ENCODE measurements at places on chromosomes 4 and X.
A peak's percentile ranks its signal among the peaks of the same experiment; 100 is the strongest.

- DNase-seq = no peak
Observed at GRCh38 chr4:173883821-173884220, 353.8 kb upstream of the HAND2 start.

- peak; percentile 73 for DNase-seq
Observed at GRCh38 chrX:54439960-54440871, at the start of gene TSR2. TSR2 (plus strand) TSS chrX:54440404; CDS start chrX:54440422, 18 bp downstream.

DNA sequence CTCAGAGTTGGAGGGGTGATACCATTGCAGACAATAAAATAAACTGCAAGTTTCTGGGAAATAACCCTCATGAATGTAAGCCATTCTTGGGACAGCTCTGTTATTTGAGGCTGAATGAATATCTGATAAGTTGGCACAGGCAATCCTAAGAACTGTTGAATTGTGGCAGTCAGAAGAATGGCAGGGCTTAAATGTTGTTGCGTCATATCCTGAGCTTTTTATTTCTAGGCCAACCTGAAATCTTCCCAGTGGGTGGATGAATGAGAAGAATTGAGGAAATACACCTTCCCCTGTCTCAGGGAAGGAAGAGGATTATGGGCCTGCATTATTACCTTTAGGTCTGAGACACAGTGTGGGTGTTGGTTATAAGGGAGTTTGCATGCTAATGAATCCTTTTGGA is 64.4 kb upstream of the C4orf54 start:
- no peak for DNase-seq

DNA sequence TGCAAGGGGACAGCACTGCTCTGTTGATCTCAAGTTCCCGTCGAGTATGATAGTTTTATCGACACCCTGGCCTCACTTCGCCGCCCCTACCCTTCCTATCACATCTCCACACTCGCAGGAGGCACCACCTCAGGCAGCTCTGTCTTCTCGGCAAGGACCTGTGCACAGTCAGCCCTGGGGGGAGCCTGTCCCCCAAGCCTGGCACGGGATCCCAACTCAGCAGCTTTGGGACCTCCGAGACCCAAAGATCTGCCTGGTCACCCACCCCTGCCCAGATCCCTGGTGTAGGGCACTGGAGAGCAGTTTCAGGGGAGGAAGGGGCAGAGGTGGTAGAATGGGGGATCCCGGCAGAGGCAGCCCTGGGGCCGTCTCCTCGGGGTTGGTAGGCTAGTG is 18.0 kb upstream of the UBA1 start:
- DNase-seq = no peak

- no peak for DNase-seq
Observed at GRCh38 chrX:52082578-52082977, 13.6 kb upstream of the MAGED4B start.

- no peak for DNase-seq
Observed at GRCh38 chr4:156725257-156725656, 246.3 kb downstream of the PDGFC start.

- DNase-seq = no peak
Observed at GRCh38 chrX:45344594-45344993, 143.9 kb upstream of the DIPK2B start.

DNA sequence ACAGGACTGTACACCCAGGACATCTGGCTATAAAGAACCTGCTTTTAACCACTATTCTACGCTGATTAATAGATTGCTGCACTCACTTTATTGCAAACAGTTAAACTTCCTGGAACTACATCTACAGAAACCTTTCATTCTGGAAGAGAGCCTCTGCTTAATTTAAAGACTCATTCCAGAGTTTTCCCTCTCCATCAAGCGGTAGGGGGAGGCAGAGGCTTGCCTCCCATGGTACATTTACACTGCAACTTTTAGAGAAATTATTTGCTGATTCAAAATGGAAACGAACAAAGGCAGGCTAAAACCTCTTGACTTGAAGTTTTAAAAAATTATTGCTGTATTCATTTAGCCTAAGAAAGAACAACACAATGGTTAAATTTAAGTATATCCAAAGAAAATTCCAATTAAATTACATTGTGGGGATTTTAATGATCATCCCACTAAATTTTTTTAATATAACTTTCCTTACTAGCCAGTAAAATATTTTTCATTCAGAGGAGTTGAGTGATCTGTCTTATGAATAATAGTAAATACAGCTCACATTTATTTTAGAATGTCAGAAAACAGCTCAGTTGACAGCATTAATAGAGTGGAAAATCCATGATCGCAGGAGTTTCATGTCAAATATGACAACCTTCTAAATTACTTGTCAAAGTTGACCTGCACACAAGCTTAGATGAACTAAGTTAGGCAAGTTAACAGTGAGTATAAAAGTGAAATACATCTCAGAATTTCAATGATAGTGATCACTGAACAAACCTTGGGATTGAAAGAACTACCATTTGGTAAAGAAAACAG is 46.3 kb upstream of the PCDH10 start:
- DNase-seq = no peak

DNA sequence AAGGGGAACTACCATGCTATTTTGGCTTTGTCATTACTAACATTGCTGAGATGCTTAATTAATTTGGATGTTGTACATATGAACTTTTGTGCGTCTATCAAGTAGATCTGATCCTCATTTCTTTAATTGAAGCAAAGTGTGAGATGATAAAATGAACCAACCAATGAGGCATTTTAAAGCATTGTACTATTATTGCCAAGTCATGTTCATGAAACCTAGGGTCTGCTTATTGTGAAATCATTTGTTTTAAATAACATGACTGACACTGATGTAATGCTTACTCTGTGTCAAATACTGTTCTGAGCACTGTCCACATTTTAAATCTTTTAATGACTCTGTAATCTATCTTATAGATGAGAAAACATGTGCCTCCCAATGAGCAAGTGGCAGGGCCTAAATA is 57.7 kb downstream of the C4orf33 start:
- DNase-seq = no peak

- DNase-seq = no peak
Observed at GRCh38 chr4:70994069-70994366, 569 bp downstream of the DCK start.

DNA sequence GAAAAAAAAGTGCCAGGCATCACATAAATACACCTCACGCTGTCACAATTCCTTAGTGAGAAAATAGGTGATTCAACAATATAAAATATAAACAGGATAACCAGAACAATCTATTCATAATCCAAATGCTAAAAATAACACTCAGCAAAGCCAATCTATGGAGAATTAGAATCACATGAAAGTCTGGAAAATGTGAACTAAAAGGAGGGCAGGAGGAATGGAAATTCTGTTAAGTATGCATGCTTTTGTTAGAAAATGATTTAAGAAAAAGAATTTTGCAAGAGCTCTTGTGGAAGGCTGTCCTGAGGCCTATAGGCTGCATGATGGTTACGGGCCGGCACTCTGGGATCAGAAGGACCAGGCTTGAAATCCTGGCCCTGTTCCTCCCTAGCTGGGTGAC is 70.6 kb upstream of the PROM1 start:
- DNase-seq = no peak

GRCh38 chr4:143482840-143483239 is 30.7 kb upstream of the SMARCA5 start:
- peak; percentile 5 for DNase-seq

DNA sequence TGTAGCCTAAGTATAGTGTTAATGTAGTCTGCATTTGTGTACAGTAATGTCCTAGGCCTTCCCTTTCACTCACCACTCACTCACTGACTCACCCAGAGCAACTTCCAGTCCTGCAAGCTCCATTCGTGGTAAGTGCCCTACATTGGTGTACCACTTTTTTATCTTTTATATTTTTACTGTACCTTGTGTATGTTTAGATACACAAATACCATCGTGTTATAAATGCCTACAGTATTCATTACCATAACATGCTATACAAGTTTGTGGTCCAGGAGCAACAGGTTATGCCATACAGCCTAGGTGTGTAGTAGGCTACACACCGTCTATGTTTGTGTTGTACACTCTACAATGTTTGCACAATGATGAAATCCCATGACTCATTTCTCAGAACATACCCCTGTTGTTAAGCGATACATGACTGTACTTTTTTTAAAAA is 15.4 kb downstream of the TSPAN5 start:
- peak; percentile 79 for DNase-seq

GRCh38 chrX:11341274-11342201 is 48.3 kb downstream of the AMELX start:
- DNase-seq = peak; percentile 73

DNA sequence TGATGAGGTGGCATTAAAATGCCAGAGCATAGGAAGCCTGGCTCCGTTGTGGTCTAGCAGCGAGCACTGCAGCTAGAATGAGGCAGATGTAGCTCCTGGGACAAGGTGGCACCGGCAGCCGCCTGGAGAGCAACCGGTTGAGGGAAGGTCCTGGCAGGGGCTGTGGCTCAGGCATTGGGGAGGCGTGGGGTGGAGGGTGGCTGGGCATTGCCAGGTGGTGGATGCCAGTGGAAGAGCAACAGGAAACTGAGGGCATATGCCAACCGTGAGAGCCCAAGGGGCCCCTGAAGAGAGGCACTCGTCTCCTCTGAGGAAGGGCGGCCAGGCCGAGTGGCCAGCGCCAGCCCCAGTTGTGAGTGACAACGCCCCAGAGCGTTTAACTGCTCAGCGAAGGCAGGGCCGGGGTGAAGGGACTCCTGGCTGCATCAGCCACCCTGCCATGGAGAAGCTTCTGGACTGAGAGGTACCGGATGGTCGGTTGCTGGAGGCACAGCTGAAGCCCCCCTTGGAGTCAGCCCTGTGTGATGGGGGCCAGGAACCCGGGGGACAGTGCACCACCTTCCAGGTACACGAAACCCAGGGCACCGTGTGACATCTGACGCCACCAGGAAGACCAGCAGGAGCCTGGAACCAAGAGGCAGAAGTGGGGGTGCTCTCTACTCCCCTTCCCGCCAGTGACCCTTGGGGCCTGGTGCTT is 13.2 kb upstream of the PDE6B start:
- no peak for DNase-seq

DNA sequence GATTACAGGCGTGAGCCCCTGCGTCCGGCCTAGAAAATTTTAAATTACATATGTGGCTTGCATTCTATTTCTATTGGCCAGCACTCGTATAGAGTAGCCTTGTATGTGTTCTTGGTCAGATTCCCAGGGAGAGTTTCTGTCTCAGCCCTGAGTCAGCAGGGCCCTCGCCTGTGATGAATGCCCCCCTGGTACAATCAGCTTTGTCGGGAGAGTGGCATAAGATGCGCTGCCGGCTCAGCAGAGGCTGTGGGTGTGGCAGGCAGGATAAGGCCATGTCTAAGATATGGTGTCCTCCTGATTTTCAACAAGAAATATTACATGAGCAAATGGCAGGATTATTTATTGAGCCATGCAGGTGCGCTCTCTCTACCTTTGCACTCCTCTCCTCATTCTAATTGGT is 1.6 kb upstream of the REELD1 start:
- no peak for DNase-seq

DNA sequence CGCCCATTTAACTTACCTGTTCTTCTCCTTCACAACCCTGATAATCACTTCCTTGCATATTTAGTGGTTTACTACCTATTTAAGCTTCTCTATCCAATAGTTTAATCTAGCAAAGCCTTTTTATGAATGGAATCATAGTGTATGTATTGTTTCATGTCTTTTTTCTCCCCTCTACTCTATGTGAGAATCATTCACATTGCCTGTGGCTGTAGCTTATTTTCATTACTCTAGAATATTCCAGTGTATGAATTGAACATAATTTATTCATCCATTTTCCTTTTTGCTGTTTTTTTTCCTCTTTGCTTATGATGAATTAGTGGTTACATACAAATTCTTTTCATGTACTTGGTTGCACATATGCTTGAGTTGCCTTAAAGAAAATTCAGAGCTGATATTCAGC is 490 bp upstream of the ADH4 start:
- no peak for DNase-seq

GRCh38 chr4:125677665-125678307 is 363.0 kb downstream of the FAT4 start:
- no peak for DNase-seq

DNA sequence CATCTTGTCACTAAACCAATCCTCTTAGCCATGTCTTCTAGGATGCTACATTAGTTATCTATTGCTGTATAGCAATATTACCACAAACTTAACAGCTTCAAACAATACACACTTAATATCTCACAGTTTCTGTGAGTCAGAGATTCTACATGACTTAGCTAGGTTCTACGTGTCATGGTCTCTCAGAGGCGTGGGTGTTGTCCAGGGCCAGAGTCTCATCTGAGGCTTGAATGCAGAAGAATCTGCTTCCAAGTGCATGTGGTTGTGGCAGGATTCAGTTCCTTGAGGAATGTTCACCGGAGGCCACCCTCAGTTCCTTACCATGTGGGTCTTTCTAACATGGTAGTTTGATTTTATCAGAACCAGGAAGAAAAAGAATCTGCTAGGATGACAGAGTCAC is 26.4 kb downstream of the PPP1R2C start:
- no peak for DNase-seq

DNA sequence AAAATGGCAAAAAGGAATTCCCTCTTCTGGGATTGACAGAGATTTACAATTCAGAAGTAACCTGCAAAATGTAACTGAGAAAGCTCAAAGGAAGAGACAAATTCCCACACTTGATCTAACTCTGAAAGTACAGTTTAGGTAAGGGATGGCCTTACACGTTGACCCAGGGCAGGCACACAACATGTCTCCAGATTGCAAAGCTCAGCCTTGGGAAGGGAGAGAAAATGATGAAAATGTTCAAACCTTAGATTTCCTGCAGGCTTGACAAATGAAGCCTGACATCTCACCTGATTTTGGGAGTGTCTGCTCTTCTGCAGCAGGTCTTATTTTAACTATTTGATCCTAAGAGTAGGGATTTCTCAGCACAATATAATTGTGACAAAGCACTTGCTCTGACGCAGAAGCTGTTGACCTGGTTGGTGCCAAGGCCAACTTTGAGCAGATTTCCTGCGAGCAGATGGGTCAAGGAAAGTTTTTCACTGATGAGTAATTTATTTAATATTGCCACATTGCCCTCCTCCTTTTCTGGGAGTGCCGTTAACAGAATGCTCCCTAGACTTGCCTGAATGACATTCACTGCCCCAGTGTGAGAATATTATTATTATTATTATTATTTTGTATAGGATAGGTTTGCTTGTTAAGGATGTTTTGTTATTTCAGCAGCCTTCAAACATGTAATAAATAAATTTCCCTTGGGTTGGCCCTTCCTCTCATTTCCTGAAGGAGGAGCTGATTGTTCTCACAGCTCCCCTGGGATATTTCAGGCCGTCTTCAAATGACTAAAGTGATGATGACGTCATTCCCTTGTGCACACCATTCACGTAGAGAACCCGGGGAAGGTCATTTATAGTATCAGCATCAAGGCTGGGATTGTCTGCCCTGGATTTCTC is 157.1 kb downstream of the VEGFC start:
- peak; percentile 33 for DNase-seq

All from kidney glomerular epithelial cell (primary cell).